Activated CD4-positive, alpha-beta T cell treated with anti-CD3 and anti-CD28 coated beads, Interleukin-2, Interleukin-4, amounts not matched to agents 100 ng/mL and 50 ng/mL, durations not matched to agents 16 hours and 8 hours (primary cell): ENCODE measurements at places on chromosomes 13 and 19.
A peak's percentile ranks its signal among the peaks of the same experiment; 100 is the strongest.

- no peak for DNase-seq
These were observed 232.6 kb downstream of the UQCRFS1 start for GRCh38 chr19:28980236-28980868.

DNA sequence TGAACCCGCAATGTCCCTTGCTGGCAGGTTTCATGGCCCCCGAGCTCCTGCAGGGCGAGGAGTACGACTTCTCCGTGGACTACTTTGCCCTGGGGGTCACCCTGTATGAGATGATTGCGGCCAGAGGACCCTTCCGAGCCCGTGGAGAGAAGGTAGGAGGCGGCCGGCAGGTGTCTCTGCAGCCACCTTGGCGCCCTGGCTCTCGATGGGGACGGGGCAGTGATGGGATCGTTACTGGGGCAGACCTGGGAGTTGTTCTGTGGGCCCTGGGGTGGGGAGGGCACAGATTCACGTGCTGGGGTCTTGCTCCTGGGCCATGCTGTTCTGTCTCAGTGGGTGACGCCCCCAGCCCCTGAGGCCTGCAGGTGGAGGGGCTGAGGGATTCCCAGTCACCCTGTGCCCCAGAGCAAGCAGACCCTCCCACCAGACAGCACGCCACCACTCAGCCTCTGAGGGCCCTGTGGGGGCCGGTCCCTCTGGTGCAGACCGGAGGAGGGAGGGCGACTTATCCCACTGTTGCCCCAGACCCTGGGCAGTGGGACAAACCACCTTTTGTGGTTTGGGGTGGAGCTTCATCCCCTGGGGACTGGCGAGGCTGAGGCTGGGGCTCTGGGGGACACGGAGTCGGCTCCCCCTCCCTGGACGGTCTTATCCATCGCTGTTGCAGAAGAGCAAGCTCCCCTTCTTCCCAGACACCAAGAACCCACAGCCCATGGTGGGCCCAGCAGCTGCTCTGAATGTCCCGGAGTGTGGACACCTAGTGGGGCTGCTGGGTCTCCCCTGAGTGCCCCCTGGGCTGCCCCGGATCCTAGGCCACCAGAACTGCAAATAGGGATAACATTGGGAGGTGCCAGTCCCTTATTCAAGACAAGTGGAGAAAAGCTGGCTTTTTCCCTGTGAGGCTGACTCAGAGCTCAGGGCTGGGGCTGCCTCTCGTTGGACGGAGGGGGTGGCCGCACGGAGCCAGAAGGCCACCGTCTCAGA, 27.5 kb upstream of the TMEM255B start:
- DNase-seq, result no peak

- no peak for DNase-seq
These were observed 48.7 kb downstream of the CCNE1 start for GRCh38 chr19:29860492-29860891.

DNA sequence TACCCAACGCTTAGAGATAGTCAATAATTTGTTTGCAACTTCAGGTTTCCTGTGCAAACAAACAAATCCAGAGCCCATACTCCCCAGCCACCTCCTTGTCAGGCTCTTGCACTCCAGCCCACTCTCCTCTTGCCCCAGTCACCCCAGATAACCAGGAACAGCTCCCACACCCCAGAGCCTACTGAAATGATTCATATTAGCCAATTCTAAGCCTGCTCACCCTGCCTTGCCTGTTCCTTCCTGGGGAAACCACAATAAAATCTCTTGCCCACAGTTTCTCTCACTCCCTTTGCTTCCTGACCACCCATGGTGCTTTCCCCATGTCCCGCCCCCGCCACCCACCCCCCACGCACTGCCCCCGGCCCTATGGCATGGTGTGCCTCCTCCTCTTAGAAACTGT, 3.8 kb upstream of the ACTL9 start:
- DNase-seq, result peak; percentile 65

GRCh38 chr19:53388904-53389303, 6.0 kb upstream of the ZNF765 start:
- no peak for DNase-seq

DNA sequence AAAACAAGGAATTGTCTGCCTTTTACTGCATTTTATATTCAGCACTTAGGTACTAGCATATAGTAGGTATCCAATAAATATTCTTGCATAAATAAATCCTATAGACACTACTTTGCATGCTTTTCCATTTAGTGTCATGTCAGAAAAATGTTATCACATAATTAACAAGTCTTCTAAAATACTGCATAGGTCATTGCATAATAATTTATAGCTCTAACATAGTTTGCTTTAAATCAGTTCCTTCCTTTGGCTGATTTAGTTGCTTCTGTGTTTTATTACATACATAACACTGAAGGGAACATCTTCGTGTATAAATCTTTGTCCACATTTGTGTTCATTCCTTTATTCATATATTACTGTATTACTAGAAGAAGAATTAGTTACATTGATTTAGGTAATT, 36.2 kb downstream of the WASF3 start:
- no peak for DNase-seq

- no peak for DNase-seq
These were observed 49.9 kb upstream of the UBAC2 start for GRCh38 chr13:99150575-99151361.

- no peak for DNase-seq
These were observed 4.7 kb downstream of the NKPD1 start for GRCh38 chr19:45156011-45156630.
